ENCODE measurements at places on chromosomes 12 and 14. TPM values are rescaled to one million over a fixed set of nuclear protein-coding genes. Genes with fewer than 3 reads are reported as not detected.

Gene PLCZ1
- not detected for polyA plus RNA-seq

Gene PTGER2
- 0.87 TPM for polyA plus RNA-seq

Gene PKP2
- 15.6 TPM for polyA plus RNA-seq

Gene PLEKHG3
- polyA plus RNA-seq = 8.4 TPM

Gene DBX2
- not detected for polyA plus RNA-seq

Gene AVPR1A
- polyA plus RNA-seq = 22.2 TPM

Gene NRIP2
- 0.21 TPM for polyA plus RNA-seq

Gene AICDA
- polyA plus RNA-seq = not detected

Gene FOXN4
- not detected for polyA plus RNA-seq
